ENCODE measurements at places on chromosomes 1 and 21. TPM values are rescaled to one million over a fixed set of nuclear protein-coding genes. Genes with fewer than 3 reads are reported as not detected.
A peak's percentile ranks its signal among the peaks of the same experiment; 100 is the strongest.

GRCh38 chr21:16020878-16021277 is 291.1 kb downstream of the USP25 start:
- no peaks in the 10 kb centered on the region for H3K36me3 ChIP-seq
- no peaks in the 10 kb centered on the region for H3K4me1 ChIP-seq
- H3K4me3 ChIP-seq, result no peak overlapping the region
- no peak overlapping the region for H3K27ac ChIP-seq

DNA sequence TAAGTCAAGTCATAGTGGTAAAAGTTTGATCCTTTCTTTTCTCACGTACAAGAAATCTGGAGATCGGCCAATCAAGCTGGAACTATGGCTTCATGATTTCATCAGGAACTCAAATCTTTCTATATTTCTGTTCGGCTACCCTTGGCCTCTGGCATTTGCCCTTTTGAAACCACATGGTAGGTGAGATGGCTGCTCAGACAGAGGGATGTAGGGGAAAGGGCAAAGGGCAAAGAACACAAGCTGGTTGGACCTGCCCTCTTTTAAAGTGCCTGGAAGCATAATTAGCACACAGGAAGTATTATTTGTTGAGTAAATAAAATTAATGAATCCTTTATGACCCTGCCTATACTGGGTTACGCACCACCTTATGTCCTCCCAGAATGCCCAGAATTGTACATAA is 11.5 kb upstream of the RGS1 start:
- no peaks in the 10 kb centered on the region for H3K27me3 ChIP-seq

The NHLH1 gene
- 0.80 TPM for total RNA-seq

The IL20 gene
- not detected for total RNA-seq

The FAM72D gene
- 8.6 TPM for total RNA-seq

DNA sequence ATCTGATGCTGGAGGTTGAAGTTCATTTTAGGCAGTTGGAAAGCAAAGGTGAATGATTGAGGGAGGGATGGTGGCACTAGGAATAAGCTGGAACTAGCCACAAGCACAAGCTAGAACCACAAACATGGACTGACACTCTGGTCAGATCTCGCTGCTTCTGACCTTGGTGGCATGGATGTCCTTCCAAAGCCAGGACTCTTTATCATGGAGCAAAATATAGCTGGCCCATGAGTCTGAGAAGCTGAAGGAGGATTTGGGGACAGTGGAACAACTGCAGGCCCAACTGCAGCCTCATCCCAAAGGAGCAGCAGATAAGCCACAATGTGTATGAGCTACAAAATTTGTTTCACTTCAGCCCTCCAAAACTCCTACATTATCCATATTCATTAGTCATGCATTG is 35.5 kb downstream of the SRSF11 start:
- no peak for DNase-seq
- H3K4me1 ChIP-seq, result no peaks in the 10 kb centered on the region
- H3K27ac ChIP-seq, result no peak overlapping the region
- peaks cover 2% of the 10 kb centered on the region for H3K36me3 ChIP-seq

- no peaks in the 10 kb centered on the region for H3K4me1 ChIP-seq
- no peak overlapping the region for H3K4me3 ChIP-seq
- H3K36me3 ChIP-seq, result no peaks in the 10 kb centered on the region
- H3K27ac ChIP-seq, result no peak overlapping the region
Observed at GRCh38 chr1:166597516-166597915, 241.8 kb upstream of the POGK start.

DNA sequence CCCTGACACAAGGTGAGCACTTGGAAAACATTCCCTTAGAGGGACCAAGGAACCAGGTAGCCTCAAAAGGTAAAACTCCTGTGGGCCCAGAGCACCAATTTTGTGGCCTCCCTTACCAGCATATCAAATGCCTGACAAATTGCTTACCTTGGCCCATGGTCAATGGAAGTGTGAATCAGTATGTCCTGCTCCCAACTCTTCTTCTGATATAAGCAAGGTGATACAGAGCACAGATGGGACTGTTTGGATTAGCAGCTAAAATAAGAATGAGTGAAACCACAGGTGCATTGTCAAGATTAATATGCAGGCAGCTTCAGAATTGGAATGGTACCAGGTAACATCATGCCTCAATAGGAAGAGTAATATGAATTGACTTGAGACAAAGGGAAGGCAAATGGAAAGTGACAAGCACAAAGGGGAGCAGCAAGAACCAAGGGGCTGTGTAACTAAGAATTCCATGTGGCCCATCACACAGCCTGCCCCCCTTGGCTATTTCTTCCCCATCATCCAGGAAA is 156.8 kb upstream of the KCND3 start:
- no peaks in the 10 kb centered on the region for H3K4me1 ChIP-seq
- no peak overlapping the region for H3K4me3 ChIP-seq
- no peaks in the 10 kb centered on the region for H3K36me3 ChIP-seq
- no peaks in the 10 kb centered on the region for H3K27me3 ChIP-seq
- H3K27ac ChIP-seq, result no peak overlapping the region
- no peak for DNase-seq

GRCh38 chr1:6185635-6186382 is 5.7 kb upstream of the CHD5 start:
- H3K27ac ChIP-seq, result no peak overlapping the region
- peaks cover 32% of the 10 kb centered on the region for H3K36me3 ChIP-seq
- DNase-seq, result no peak
- H3K4me3 ChIP-seq, result no peak overlapping the region
- H3K4me1 ChIP-seq, result no peaks in the 10 kb centered on the region

- no peak overlapping the region for H3K4me3 ChIP-seq
- H3K4me1 ChIP-seq, result peaks cover 19% of the 10 kb centered on the region
- DNase-seq, result no peak
- H3K36me3 ChIP-seq, result no peaks in the 10 kb centered on the region
- no peaks in the 10 kb centered on the region for H3K27me3 ChIP-seq
Observed at GRCh38 chr1:233677690-233678354, 63.9 kb downstream of the KCNK1 start.

The WDR77 gene
- 57.5 TPM for total RNA-seq

The FHAD1 gene
- total RNA-seq, result 0.80 TPM

DNA sequence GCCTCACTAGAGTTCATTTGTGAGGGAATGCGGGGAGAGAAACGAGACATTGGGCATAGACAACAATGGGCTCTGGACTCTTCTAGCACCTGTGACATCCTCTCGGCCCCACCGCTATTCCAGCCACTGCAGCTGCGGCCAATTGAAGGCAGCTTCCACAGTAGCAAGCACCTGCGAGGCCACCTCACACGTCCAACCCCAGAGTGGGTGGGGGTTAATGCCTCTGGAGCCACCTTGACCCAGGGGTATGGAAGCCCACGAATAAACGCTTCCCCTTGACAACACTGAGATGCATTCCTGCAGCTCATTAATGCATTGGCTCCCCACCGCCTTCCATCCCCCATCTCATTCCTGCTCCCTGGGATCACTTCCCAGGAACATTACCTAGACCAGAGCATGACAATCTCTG is 104.4 kb downstream of the GLIS1 start:
- H3K4me3 ChIP-seq, result no peak overlapping the region
- H3K27ac ChIP-seq, result no peak overlapping the region
- no peaks in the 10 kb centered on the region for H3K36me3 ChIP-seq

The CHI3L1 gene
- total RNA-seq, result 0.24 TPM

The OR2L3 gene
- total RNA-seq, result not detected

DNA sequence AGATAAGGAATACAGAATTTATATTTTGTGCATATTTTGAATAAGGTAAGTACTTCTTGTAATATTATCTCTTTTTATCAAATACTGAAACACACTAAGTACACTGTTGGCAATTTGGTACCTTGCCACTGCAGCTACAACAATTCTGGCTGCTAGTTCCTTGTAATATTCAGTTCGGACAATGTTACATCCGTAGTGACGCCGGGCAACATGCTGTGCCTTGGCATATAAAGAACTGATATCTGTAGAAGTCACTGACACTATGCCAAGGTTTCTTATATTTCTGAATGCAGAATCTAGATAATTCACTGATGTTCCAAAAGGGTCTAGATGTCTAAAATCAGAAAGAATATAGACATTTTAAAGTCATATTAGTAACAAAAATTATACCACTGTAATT is 17.5 kb downstream of the TRMT1L start:
- DNase-seq, result no peak
- H3K36me3 ChIP-seq, result peaks cover 6% of the 10 kb centered on the region
- H3K27ac ChIP-seq, result no peak overlapping the region
- no peak overlapping the region for H3K4me3 ChIP-seq

- no peak overlapping the region for H3K4me3 ChIP-seq
- H3K36me3 ChIP-seq, result no peaks in the 10 kb centered on the region
- H3K4me1 ChIP-seq, result no peaks in the 10 kb centered on the region
- H3K27ac ChIP-seq, result no peak overlapping the region
Observed at GRCh38 chr1:65009176-65009575, 42.8 kb upstream of the JAK1 start.

- no peak overlapping the region for H3K4me3 ChIP-seq
- no peaks in the 10 kb centered on the region for H3K27me3 ChIP-seq
- H3K4me1 ChIP-seq, result peaks cover 17% of the 10 kb centered on the region
- DNase-seq, result no peak
Observed at GRCh38 chr1:248850124-248850523, 8.8 kb downstream of the ZNF692 start.

The MAN1A2 gene
- total RNA-seq, result 20.6 TPM

The RHD gene
- total RNA-seq, result not detected

GRCh38 chr1:240820816-240821215 is 208.9 kb upstream of the GREM2 start:
- H3K36me3 ChIP-seq, result no peaks in the 10 kb centered on the region
- H3K4me3 ChIP-seq, result no peak overlapping the region
- no peaks in the 10 kb centered on the region for H3K4me1 ChIP-seq
- peak; percentile 2 for DNase-seq
- no peaks in the 10 kb centered on the region for H3K27me3 ChIP-seq

DNA sequence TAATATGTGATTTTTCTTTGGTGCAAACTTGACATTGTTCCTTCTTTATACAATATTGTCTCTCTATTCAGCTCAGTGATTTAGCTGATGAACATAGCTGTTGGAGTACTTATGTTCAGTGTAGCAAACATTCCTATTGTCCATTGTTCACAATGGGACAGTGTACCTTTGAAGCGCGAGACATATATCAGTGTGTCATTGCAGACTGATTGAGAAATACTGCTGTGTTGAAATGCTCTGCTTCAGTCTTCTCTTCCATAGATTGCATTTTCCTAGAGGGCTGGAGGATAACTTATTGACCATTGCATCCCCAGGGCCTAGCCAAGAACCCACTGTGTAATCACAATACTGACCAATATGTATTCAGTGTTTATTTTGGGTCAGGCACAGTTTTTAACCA is 46.5 kb downstream of the HLX start:
- no peak overlapping the region for H3K27ac ChIP-seq
- H3K4me1 ChIP-seq, result no peaks in the 10 kb centered on the region
- DNase-seq, result no peak
- H3K27me3 ChIP-seq, result no peaks in the 10 kb centered on the region
- H3K4me3 ChIP-seq, result no peak overlapping the region

GRCh38 chr1:230809256-230809990 is 58.9 kb downstream of the C1orf198 start:
- DNase-seq, result no peak
- H3K27ac ChIP-seq, result no peak overlapping the region
- no peaks in the 10 kb centered on the region for H3K4me1 ChIP-seq
- no peak overlapping the region for H3K4me3 ChIP-seq
- no peaks in the 10 kb centered on the region for H3K27me3 ChIP-seq

The HSD3B2 gene
- total RNA-seq, result 0.56 TPM

The UMODL1 gene
- total RNA-seq, result not detected

- H3K27ac ChIP-seq, result no peak overlapping the region
- DNase-seq, result no peak
- H3K4me1 ChIP-seq, result no peaks in the 10 kb centered on the region
- no peak overlapping the region for H3K4me3 ChIP-seq
Observed at GRCh38 chr21:22898051-22898665, 1899.9 kb downstream of the NCAM2 start.

DNA sequence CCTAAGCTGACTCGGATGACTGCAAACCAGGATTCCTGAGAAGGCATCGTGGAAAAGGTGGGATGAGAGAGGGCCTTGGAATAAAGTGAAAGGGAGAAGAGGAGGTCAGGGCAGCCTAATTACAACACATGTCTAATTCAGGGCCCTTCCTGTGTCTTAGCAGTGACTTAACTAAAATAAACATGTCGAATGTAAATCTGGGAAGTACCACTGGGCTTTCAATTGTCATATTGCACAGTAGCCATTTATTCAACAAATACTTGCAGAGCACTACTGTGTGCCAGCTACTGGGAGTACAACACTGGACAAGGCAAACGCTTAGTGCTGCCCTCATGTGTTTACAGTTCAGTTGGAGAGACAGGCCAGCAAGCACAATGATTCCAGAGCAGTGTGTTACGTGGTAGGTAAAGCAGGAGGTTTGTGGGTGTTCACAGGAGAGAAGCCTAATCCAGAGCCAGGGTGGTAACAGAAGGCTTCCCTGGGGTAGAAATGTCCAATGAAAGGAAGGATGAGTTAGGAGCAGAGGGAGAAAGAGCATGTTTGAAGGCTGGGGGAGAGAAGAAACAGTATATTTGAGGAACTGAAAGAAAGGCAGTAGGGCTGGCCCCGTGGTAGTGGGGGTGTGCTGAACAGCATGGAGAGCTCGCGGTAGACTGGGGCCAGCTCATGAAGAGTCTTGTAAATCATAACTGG is 38.0 kb upstream of the RASAL2 start:
- DNase-seq, result peak; percentile 32
- peaks cover 9% of the 10 kb centered on the region for H3K4me1 ChIP-seq
- no peak overlapping the region for H3K4me3 ChIP-seq
- H3K27ac ChIP-seq, result 0 out of 2 replicates have a peak overlapping the region, but pooled peaks have one; percentile 38
- H3K27me3 ChIP-seq, result no peaks in the 10 kb centered on the region

GRCh38 chr1:243475966-243476365 is 220.1 kb downstream of the SDCCAG8 start:
- H3K4me3 ChIP-seq, result no peak overlapping the region
- no peak for DNase-seq
- peaks cover 7% of the 10 kb centered on the region for H3K4me1 ChIP-seq
- H3K36me3 ChIP-seq, result no peaks in the 10 kb centered on the region
- H3K27me3 ChIP-seq, result no peaks in the 10 kb centered on the region
- H3K27ac ChIP-seq, result no peak overlapping the region

DNA sequence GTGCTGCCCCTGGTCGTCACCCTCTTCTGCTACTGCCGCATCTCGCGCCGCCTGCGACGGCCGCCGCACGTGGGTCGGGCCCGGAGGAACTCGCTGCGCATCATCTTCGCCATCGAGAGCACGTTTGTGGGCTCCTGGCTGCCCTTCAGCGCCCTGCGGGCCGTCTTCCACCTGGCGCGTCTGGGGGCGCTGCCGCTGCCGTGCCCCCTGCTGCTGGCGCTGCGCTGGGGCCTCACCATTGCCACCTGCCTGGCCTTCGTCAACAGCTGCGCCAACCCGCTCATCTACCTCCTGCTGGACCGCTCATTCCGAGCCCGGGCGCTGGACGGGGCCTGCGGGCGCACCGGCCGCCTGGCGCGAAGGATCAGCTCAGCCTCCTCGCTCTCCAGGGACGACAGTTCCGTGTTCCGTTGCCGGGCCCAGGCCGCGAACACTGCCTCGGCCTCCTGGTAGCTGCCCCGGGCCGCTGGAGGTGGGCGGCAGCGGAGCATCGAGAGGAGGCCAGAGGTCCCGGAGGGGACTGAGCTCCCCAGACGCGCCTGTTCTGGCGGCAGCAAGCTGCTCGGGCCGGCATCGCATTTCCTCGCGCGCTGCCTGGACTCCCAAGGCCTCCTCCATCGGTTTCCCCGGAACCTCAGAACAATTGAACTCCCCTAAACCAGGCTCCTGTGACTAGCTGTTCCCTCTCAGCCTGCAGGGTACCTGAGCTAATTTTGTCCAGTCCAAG is 1.1 kb downstream of the GPR25 start:
- no peak overlapping the region for H3K4me3 ChIP-seq
- no peak for DNase-seq
- H3K27ac ChIP-seq, result no peak overlapping the region
- no peaks in the 10 kb centered on the region for H3K36me3 ChIP-seq
- H3K27me3 ChIP-seq, result no peaks in the 10 kb centered on the region
- peaks cover 32% of the 10 kb centered on the region for H3K4me1 ChIP-seq
